ENCODE measurements at places on chromosomes 13 and 19.

- DNase-seq: no peak
Measured at GRCh38 chr13:102244607-102245227, 157.1 kb downstream of the FGF14 start.

- DNase-seq: no peak
Measured at GRCh38 chr19:38135150-38135998, 88.6 kb downstream of the DPF1 start.

DNA sequence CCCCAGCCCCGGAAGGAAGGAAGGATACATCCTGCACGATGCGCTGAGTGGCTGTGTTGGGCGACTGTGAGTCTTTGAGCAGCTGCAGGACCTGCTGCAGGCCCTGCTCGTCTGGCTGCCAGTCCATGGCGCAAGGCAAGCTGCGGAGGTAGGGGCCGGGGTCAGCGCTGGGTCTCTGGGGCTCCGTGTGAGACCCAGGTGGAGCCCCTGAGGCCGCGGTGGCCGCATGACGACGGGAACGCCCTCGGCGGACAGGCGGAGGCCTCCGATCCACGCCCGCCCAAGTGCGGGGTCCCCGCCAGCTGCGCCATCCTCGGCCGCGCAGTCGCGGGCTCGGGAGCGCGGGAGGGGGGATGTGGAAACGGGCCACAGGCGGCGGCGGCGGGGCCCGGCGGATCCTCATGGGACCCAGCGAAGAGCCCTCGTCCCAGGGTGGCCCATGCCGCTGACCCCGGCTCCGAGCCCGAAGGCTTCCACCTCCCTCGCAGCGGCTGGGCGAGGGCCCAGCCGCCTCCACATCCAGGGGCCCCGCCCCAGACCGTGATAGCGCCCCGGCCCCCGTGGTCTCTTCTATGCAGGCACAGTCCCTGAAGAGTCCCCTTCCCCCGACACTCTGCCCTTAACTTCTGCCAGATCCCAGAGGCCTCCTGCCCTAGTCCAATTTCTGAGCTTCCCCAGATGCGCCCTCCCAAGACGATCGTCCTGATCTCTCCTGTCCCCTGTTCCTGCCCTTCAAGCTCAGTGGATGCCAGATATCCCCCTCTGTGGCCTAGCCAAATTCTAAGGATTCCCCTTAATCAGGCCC, 2.7 kb downstream of the TNPO2 start:
- DNase-seq: no peak

- DNase-seq: no peak
Measured at GRCh38 chr13:44498502-44498901, 77.6 kb downstream of the TSC22D1 start.

DNA sequence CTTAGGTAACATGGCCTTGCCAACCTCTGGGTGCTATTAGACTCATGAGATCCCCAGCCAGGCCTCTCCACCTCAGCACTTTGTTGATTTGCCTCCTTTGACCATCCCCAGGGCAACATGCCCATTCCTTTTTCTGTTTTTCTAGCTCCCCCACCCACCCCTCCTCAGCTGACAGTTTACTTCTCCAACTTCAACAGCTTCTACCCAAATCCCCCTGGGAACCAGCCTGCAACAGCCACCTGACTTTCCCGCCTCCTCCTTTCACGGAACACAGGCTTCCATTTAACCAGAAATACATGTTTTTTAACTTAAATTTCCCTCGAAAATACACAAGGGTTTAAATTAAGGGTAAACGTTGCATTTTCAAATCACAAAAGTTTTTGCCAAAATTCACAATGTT, 117.3 kb downstream of the DLEU7 start:
- DNase-seq: no peak

- no peak for DNase-seq
Measured at GRCh38 chr19:37346091-37346490, 24.8 kb upstream of the ZNF527 start.

GRCh38 chr13:50393628-50394027, 378.4 kb downstream of the KCNRG start:
- no peak for DNase-seq

DNA sequence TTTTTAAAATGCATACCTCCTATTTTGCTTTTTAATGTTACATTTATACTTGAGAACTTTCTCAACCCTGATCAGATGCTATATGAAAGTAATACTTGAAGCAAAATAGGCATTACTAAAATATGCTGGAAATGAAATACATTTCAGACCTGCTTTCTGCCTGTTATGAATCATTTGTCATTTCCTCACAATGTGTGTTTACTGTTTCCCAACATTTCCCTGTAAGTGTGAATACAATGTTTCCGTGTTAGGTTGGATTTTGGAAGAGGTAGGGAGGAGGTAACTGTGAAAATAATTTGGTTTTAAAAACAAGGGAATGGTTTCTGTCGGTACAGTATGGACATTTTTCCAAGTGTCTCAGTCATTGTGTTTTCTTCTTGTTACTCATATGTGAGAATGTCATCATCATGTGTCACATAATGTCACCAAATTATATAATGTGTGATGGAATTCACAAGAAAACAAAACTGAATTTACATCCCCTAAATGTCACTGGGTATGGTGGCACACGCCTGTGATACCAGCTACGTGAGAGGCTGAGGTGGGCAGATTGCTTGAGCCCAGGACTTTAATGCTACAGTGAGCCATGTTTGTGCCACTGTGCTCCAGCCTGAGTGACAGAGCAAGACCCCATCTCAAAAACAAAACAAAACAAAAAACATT, 43.0 kb downstream of the ZAR1L start:
- DNase-seq: no peak

DNA sequence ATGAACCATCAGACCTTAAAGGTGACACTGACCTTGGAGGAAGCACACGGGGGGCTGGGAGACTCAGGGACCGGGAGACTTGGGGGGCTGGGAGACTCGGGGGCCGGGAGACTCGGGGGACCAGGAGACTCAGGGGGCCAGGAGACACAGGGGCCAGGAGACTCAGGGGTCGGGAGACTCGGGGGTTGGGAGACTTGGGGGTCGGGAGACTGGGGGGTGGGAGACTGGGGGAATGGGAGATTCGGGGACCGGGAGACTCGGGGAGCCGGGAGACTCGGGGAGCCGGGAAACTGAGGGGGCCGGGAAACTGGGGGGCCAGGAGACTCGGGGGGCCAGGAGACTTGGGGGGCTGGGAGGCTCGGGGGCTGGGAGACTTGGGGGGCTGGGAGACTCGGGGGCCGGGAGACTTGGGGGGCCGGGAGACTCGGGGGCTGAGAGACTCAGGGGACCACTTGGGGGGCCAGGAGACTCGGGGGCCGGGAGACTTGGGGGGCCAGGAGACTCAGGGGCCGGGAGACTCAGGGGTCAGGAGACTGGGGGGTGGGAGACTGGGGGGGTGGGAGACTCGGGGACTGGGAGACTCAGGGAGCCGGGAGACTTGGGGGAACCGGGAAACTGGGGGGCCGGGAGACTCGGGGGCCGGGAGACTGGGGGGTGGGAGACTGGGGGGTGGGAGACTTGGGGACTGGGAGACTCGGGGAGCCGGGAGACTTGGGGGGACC, 62.9 kb downstream of the RASA3 start:
- DNase-seq: no peak

GRCh38 chr19:50567052-50567841, 988 bp downstream of the LRRC4B start:
- no peak for DNase-seq

DNA sequence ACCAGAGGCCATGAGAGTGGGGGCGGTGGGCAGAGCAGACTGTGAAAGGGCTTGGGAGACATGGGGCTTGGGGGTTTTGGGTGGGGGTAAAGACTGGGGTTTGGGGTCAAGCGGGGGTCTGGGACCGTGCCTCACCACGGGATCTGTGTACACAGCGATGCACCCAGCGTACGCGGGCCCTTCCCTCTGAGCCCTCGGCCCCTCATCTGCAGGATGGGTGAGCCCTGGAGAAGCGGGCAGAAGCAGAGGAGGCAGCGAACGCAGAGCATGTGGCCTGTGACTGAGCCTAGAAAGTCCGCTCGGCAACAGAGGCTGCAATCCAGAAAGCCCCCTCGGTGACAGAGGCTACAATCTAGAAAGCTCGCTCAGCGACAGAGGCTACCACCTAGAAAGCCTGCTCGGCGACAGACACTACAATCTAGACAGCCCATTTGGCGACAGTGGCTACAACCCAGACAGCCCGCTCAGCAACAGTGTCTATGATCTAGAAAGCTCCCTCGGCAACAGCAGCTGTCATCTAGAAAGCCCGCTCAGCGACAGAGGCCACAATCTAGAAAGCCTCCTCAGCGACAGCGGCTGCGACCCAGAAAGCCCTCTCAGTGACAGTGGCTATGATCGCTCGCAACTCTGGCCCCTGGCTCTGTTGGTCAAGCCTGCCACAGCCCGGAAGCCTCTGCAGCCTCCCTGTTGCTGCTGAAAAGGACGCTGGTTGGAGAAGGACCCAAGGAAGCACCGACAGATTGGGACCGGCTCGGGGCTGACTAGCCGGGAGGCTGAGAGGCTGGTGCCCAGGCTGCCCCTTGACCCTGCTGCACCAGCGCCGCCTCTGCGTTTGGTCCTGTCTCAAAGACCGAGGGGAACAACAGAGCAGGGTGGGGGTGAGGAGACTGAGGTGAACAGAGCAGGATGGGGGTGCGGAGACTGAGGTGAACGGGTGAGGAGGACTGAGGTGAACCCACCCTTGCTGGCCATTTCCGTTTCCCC, 68.6 kb downstream of the SPACA7 start:
- DNase-seq: no peak

DNA sequence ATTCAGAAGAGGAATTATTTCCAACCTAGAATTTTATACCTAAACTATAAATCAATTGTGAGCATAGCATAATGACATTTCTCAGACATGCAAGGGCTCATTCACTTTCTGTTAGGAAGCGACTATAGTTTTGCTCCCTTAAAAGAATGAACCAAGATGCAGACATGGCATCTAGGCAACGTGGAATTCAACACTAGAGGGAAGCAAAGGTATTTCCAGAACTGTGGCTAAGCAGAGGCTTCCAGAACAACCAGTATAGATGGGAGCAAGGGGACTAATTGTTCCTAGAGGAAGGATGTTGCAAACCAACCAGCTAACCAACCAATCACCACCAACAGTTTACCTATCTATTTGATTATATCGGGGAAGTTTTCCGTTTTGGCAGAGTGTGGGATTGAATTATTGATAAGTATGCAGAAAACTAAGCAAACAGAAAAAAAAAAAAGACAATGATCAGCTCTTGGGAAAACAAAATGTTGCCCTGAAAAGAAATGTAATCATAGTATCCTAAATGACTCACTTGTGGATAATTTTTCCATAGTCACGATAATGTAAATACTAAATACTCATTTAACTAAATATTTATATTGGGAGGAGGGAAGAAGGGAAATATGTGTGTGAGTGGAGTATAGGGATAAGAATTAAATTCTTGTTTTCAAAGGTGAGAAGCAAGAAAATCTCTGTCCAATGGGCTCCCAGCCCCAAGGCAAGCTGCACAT, 21.1 kb downstream of the ARL11 start:
- DNase-seq: no peak

- no peak for DNase-seq
Measured at GRCh38 chr19:3712663-3713611, 4.8 kb downstream of the TJP3 start.

- no peak for DNase-seq
Measured at GRCh38 chr19:54458648-54459281, 4.8 kb downstream of the LENG9 start.

GRCh38 chr13:43751624-43752023, 35.1 kb downstream of the ENOX1 start:
- no peak for DNase-seq

DNA sequence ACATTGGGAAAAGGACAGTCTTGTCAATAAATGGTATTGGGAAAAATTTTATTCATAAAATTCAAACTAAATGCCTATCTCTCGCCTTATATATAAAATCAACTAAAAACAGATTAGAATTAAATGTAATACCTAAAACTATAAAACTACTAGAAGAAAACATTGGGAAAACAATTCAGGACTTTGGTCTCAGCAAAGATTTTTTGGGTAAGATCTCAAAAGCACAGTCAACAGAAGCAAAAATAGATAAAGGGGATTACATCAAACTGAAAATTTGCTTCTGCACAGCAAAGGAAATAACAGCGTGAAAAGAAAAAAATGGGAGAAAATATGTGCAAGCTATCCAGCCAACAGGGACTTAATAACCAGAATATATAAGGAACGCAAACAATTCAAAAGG, 24.3 kb upstream of the ZC3H13 start:
- DNase-seq: no peak

DNA sequence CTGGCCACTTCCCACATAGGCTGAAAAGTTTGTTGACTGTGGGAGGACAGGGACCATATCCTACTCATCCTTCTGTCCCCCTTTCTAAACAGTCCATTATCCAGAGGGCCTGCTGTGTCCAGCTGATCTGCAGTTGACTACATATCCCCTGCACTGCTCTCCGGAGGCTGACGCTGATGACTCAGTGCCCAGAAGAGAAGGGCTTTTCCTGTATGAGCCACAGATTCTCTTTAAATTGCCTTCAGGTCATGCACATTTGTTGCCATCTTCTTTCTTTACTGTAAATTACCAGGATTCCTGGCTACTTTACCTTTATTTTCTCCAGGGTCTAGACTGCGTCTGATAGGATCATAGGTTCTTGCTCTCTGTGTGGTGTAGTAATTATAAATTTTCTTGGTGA, 125.2 kb downstream of the LACC1 start:
- DNase-seq: no peak

- no peak for DNase-seq
Measured at GRCh38 chr19:46983097-46983496, 36.5 kb upstream of the NPAS1 start.

DNA sequence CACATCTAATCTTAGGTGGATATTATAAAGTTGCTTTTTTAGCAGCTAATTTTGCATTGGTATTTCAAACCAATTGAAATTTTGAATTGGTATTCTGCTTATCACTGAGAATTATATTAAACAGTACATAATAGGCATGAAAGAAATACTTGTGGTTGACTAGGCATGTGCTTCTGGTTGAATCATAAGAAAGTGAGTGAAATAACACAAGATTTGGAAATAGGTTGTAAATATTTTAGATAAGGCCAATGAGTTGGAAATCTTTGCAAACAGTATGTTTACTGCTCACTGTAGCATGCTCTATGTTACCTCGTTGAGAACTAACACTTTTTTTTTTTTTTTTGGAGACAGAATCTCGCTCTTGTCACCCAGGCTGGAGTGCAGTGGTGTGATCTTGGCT, 66.8 kb upstream of the RFC3 start:
- DNase-seq: no peak

- no peak for DNase-seq
Measured at GRCh38 chr13:104592127-104592526, 1525.9 kb upstream of the SLC10A2 start.

DNA sequence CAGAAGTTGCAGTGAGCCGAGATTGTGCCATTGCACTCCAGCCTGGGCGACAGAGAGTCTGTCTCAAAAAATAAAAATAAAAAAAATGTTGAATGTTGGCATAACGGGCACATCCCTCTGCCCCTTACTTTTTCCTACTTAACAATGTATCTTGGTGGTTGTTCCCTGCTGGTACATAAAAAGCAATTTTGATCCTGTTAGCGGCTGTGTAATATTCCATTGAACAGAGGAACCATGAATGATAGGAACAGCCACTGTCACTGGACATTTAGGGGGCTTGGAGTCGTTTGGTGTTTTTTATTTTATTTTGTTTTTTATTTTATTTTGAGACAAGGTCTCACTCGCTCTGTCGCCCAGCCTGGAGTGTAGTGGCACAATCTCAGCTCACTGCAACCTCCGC, 10.4 kb upstream of the NCCRP1 start:
- no peak for DNase-seq

GRCh38 chr13:51318015-51318414, 21.5 kb upstream of the SERPINE3 start:
- no peak for DNase-seq

- no peak for DNase-seq
Measured at GRCh38 chr19:16076958-16077611, 790 bp downstream of the TPM4 start.

Measured in stimulated activated CD4-positive, alpha-beta T cell treated with anti-CD3 and anti-CD28 coated beads, TNF-alpha, amount 100 ng/mL, for 4 hours (primary cell).